Smooth muscle cell of bladder (primary cell): ENCODE measurements at places on chromosomes 7 and 10. TPM values are rescaled to one million over a fixed set of nuclear protein-coding genes. Genes with fewer than 3 reads are reported as not detected.

OIT3 gene
- under 0.01 and 0.18 TPM in 2 replicates for total RNA-seq

C10orf88 gene
- 12.9 and 13.2 TPM in 2 replicates for total RNA-seq

HPSE2 gene
- total RNA-seq, result under 0.01 TPM in 1 of 2 replicates, not detected in the other

ASB10 gene
- not detected in 2 replicates for total RNA-seq
